AG04450 (cell line): ENCODE measurements at places on chromosomes 2 and 18.

GRCh38 chr2:120254178-120254577 is 1.5 kb downstream of the RALB start:
- DNase-seq: no peak

- DNase-seq: no peak
Observed at GRCh38 chr2:77571545-77571944, 49.4 kb upstream of the LRRTM4 start.

DNA sequence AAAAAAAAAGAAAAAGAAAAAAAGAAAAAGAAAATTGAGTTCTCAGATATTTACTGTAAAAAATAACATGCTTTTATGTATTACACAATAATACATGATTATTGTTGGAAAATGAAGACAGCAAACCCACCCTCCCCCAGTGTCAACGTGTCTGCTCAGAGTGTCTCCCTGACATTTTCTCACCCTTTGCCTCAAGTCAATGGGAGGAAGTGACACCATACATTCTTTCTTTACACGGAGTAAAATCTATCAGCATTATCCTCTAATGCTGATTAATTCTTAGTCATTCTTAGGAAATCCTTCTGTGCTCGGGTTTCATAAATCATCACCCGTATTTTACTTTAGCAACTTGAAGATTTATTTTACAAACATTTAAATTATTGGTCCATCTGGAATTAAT is 32.0 kb downstream of the CTAGE1 start:
- DNase-seq: no peak

GRCh38 chr2:79041032-79041448 is 15.5 kb downstream of the REG3G start:
- DNase-seq: no peak

- no peak for DNase-seq
Observed at GRCh38 chr2:176854878-176855277, 357.7 kb upstream of the HNRNPA3 start.
